Spinal cord (tissue), 10 donors: ENCODE measurements at places on chromosomes 11 and 22.

- DNase-seq: peak; percentile 29
Observed at GRCh38 chr11:57792060-57792541, 30.5 kb downstream of the CTNND1 start.

DNA sequence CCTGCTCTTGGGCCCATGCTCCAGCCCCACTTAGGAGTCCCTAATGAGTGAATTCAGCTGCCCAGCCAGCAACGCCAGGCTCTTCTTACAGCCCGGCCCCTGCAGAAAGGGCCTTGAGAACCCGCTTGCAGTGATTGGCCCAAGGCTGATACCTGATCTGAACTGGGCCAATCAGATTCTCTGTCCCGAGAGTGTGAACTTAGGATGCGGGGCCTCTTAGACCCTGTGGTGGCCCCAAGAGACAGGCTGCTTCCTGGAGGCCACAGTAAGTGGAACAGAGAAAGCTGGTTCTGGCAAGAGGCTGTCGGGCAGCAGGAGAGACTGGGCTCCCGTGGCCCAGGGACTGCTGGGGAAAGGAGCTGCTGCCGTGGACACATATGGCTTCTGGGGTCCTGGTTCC lies 11.5 kb downstream of the VSTM5 start:
- no peak for DNase-seq

DNA sequence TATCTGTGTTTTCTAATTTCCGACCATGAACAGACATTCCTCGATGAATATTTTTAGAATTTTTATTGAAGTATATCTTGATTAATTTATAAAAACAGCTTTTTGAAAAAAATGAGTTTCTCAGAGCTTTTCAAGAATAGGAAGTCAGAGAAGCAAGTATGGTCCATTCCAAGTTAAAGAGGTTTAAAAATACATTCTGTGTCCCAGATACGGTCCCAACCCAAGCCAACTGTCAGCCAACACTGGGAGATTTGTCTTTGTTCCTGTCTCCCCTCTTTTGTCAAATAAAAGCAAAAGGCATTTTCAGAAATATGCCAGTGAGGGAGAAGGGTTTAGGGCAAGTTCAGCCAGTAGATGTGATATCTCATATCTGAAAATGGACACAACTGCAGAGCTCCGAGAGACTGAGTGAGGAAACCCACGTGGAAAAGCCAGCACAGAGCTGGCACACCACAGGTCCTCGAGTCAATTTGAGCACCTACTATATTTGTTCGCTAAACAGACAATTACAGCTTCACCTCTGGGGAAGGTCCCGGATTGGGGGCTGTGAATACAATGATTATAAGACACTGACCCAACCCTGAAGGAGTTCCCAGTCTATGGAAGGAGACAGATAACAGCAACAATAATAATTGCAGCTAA lies 59.8 kb downstream of the C11orf91 start:
- DNase-seq: no peak

DNA sequence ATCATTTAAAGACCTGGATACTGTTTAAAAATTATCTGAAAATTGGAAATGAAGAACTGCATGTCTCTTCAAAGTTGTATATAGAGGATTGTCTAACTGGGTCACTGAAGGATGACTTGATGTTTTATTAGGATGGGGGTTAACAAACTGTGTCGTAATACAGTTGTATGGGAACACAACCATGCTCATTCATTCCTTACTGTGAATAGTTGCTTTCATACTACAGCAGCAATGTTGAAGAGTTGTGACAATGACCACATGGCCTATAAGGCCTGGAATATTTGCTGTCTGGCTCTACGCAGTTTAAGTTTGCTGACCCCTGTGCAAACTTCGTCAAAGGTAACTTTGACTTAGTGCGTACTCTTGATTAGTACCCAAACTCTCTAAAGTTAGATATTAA lies 38.4 kb downstream of the FDX1 start:
- DNase-seq: no peak

GRCh38 chr22:46084376-46084775 lies 66.0 kb upstream of the PPARA start:
- DNase-seq: no peak

DNA sequence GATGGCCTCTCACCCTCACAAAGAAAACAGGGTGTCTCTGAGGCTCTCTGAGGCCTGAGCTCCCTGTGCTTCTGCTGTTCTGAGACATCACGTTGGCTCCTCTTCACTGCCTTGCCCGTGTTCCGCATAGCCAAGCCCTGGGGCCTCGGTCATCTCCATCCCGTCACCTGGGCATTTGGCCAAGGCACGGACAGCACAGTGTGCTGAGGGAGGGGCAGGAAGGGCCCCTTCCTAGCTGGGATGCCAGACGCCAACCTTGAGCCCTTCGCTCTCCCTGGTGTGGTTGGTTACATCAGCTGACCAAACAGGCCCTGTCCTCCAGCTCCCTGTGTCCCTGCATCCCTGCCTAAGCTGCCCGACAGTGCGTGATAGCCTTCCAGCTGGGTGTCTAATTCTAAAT lies 25.9 kb downstream of the MOV10L1 start:
- DNase-seq: no peak

DNA sequence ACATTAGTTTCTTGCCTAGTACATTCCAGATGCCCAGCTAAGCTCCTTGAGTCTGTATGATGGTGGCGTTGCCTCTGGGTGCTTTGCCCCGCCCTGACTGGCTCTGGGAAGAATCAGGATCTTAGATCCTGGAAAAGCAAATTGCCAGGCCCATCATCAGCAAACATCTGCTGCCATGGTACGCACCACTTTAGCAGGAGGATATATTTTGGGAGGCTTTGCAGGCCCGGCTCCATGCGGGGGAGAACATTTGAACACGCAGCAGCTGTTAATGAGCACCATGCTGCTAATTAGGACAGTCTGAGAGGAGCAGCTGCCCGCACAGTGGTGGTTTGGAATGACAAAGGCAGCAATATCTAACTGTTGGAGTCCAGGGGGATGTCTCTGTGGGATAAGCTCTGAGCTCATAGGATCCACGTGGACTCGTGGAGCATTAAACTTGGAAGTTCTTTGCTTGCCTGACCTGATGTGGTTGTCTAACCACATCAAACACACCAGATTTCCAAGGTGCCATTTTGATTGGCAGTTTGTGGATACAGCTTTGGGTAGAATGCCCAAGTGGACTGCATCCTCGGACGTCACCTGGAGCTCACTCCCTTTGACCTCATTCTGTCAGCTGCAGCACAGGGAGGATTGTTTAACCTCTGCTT lies 217.0 kb upstream of the ZBED5 start:
- DNase-seq: no peak

GRCh38 chr22:50656122-50657070 lies 16.2 kb upstream of the SHANK3 start:
- DNase-seq: no peak

DNA sequence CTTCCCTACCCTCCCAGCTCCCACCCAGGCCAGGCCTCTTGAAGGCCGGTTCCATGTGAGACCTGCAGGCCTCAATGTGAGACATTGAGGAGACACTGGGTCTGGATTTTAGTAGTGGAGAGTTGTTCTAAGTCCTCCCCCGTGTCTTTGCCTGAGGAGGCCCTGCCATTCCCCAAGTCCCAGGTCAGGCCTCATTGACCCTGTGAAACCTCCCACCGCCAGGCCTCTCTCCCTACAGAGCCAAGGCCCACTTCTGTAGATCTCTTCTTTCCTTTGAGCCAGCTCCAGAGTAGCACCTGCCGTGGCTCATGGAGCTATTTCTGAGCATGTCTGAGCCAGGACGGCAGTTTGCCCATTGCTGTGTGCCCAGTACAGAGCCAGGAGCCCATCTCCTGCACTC lies 1419.6 kb downstream of the TBC1D22A start:
- DNase-seq: no peak

DNA sequence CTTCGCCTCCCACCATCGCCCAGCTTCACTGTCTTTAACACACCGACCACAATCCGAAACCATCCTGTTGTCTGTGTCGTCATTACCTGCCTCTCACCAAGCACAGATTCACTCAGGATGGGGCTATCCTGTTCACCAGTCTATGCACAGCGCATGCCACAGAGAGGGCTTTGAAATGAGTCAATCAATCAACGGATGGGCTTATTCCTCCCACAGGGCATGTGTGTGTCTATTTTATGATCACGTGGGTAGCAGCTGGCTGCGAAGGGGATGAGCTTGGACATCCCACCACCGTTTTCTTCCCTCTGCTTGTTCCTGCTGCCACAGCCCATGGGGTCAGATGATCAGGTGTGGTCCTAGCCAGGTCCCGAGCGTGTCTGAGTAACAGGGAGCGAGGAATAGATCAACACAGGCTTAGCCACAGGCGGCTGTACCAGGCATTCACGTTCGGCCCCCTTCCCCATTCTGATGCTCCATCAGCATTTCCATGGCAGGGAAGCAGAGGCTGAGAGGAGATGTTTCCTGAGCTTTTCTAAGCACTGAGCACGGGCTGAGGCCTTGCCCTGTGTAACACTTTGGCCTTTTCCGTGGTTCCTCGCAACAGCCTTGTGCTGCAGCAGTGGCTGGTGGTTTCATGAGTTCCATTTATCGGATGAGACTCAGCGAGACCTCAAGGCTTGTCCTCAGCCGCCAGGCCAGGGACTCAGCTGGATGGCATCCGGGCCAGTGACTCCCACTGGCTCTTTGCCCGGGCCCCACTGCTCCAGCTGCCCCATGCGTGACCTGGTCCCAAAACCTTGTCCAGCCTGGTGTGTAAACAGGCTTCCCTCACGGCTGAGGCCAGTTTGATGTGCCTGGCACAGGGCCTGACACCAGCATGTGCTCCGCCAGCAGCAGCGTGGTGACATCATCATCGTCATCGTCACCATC lies 48.1 kb upstream of the FGF3 start:
- no peak for DNase-seq

GRCh38 chr11:69639831-69640230 lies 1.1 kb upstream of the CCND1 start:
- no peak for DNase-seq

DNA sequence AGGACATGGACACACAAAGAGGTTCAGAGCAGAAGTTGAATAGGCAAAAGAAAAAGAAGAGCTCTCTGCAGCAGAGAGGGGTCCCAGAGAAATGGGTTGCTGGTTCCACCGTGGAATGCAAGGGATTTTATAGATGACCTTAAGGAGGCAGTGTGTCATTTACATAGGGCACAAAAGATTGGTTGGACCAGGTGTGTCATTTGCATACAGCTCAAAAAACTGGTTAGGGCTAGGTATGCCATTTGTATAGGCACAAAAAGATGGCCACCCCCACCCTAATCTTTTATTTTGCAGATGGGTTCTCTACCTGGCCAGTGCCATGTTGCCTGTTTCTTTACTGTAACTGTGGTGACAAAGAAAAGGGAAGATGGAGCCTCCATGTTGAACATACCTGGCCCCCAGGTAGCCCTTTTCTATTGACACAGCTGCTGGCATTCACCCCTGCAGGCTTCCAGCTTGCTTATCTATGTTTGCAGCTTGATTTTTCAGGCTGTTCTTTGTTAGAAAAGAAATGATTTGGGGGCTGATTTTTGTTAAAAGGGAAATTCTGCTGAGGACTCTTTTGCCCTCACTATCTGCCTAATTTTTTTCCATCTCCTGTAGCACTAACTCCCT lies 3.1 kb upstream of the CAVIN3 start:
- DNase-seq: no peak

- DNase-seq: no peak
Observed at GRCh38 chr11:110329445-110329844, 33.0 kb upstream of the RDX start.

GRCh38 chr11:26199331-26200095 lies 132.4 kb upstream of the ANO3 start:
- no peak for DNase-seq

DNA sequence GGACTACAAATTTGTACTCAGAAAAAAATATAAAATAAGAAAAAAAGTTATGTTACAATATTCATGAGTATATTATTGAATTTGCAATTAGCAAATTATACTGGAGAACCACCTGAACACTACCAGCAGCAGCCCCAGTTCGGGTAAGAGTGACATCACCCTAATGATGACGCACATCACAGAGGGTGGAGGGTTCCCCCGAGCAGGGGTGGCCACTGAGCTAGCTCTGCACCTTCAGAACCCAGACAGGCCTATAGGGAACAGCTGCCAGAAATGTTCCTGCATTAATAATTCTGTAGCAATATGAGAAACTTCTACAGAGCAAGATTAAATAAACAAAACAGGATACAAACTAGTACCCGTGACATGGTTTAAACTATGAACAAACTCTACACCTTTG lies 17.5 kb upstream of the ARAP1 start:
- DNase-seq: no peak

DNA sequence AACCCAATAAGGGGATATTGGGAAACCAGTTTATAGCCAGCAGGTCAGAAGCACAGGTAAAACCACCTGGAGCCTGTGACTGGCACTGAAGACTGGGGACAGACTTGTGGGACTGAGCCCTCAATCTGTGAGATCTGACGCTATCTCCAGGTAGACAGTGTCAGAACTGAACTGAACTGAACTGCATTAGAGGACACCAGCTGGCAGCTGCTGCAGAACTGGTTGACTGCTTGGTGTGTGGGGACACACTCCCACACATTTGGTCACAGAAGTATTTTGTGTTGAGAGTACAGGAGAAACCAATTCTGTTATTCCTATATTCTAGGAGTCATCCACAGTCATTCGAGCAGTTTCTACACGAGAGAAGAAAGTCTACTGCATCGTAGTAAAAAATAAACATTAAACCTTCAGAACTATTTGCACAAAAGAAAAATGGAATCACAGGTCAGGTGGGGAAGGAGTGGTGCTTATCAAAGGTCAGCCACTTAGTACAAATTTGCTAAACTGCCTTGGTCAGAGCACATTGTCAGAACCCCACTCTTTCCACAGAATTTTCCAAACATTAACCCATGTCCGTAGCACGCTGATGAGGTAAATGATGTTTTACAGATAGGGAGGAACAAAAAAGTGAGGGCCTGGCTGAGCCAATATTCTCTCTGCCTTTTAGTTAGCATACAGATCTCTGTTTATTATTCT lies 77.2 kb downstream of the SIK3 start:
- DNase-seq: no peak

- no peak for DNase-seq
Observed at GRCh38 chr11:134607963-134608750, 196.1 kb upstream of the B3GAT1 start.

GRCh38 chr22:32617271-32617670 lies 142.7 kb downstream of the FBXO7 start:
- DNase-seq: no peak

- no peak for DNase-seq
Observed at GRCh38 chr11:132101881-132102280, 731.5 kb downstream of the NTM start.

DNA sequence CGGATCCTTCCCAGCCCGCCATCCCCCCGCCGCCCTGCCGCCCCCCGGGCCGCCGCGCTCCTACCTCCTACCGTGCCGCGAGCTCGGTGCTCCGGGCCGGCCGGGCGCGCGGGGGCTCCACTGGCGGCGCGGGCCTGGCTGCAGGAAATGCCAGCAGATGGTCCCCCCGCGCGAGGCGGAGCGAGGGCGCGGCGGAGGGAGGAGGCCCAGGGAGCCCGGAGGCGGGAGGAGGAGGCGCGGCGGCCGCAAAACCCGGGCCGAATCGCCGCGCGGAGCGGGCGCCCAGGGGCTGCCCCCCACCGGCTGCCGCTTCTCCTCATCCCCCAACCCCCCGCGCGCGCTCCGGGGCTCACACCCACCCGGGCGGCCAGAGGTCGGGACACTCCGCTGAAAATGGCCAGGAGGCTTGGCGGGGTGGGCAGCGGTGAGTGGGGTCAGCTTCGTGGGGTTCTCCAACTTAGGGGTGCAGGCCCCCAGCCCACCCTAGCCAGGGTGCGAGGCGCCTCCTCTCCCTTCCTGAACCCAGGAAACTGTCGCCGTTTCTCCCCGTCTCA lies at the start of gene OSBPL5:
OSBPL5 (minus strand) TSS at position 159 of the 554 bp plus-strand sequence. CDS start 36,162 bp downstream, outside the sequence.
- DNase-seq: no peak

- DNase-seq: no peak
Observed at GRCh38 chr22:23035557-23036277, 34.6 kb upstream of the GNAZ start.

- no peak for DNase-seq
Observed at GRCh38 chr11:72613977-72614376, 60.2 kb downstream of the PDE2A start.

- no peak for DNase-seq
Observed at GRCh38 chr22:48263431-48263765, 1500.9 kb downstream of the TBC1D22A start.
